G401 (cell line): ENCODE measurements at places on chromosomes 3 and 15.

- DNase-seq = no peak
These were observed 5.8 kb downstream of the B2M start for GRCh38 chr15:44716983-44717602.

- DNase-seq = no peak
These were observed 3.0 kb downstream of the ZSCAN2 start for GRCh38 chr15:84603630-84604379.

GRCh38 chr3:183100376-183100775 lies 1.1 kb upstream of the MCCC1 start:
- DNase-seq = peak; percentile 3

- no peak for DNase-seq
These were observed 708 bp downstream of the ESYT3 start for GRCh38 chr3:138434875-138435772.

GRCh38 chr15:90671216-90671615 lies 45.9 kb upstream of the BLM start:
- DNase-seq = no peak

GRCh38 chr15:52462806-52463360 lies 65.8 kb downstream of the MYO5A start:
- no peak for DNase-seq

GRCh38 chr3:166123088-166123487 lies 285.9 kb upstream of the BCHE start:
- no peak for DNase-seq

DNA sequence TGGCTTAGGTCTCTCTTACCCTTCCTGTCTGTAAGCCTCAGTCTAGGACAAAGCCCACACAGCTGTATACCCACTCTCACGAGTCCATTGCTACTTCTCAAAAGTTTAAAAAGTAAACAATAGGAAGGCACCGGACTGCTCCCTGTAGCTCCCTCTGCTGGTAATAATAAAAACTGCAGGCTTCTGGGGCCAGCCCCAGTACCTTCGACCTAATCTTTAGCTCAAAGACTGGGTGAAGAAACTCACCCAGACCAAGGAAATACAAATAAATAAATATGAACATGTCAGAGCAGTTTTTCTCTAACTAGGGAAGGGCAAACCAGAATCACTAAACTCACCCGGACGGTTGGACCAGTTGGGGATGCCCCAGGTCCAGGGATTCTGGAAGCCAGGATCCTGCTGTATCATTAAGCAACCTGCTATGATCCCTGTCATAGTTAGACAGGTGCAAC lies 5.0 kb downstream of the FAM219B start:
- DNase-seq = peak; percentile 61

DNA sequence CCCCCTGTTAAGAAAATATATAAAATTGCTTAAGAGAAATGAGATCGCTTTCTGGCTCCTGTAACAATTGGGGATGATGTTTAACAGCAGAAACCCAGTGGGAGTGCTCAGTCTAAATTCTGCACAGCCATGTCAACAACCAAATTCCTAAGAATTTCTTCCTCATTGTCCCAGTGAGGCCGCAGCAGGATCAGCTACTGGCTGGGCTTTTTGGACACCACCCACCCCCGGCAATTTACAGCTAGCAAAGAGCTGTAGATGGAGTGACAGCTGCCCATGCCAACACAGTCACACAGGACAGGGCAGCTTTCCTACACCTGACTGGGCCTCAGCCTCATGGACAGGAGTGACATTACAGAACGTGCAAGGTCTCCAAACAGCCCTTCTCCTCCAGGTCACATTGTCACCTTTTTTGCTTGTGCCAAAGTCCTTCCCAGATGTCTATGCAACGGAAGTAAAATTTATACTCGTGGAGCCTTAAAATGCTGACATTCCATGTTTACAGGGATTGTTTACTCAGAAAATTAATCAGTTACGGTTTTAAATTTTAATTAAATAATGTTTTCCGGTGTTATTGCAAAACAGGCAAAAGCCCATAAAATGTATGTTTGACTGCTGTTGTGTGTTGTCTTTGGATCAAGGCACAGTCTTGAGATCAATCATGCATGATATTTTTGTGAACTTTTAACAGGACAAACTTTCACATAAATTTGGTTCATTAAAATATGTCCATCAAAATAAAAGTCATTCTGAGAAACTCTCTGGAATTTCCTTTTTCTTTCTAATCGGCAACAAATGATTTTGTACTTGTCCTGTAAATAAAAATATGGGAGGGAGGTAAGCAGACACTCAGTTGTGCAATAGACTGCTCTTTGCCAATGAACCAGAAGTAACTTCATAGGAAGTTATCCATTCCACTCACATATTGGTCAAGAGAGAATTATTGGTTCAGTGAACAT lies 943.2 kb downstream of the MCTP2 start:
- DNase-seq = no peak

DNA sequence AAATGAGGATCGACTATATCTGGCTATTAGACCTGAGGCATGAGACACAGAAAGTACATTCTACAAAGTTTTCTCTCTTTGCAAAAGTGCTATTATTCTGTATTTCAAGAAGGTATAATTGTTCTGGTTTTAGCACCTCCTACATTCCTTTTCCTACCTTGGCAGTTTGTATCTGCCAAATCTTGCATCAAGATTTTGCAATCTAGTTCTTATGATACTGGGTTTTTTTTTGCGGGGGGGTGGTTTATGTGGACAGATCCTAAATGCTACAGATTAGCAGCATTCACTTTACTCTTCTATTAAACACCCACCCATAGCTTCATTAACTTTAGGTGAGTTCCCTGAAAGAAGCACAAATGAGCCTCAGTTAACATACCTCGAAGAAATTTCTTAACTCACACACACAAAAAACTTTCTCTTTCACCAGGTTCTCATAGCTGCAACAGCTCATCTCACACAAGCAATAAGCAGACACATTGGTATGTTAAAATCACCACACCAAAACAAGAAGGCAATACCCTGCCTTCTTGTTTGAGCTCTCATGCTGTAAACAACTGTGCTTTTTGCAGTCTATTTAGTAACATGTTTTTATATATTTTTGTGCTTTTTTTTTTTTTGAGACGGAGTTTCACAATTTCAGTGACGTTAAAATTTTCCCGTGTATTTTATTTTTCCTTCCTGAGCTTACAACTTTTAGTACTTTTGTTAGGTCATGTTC lies 73.0 kb upstream of the VGLL4 start:
- DNase-seq = no peak

DNA sequence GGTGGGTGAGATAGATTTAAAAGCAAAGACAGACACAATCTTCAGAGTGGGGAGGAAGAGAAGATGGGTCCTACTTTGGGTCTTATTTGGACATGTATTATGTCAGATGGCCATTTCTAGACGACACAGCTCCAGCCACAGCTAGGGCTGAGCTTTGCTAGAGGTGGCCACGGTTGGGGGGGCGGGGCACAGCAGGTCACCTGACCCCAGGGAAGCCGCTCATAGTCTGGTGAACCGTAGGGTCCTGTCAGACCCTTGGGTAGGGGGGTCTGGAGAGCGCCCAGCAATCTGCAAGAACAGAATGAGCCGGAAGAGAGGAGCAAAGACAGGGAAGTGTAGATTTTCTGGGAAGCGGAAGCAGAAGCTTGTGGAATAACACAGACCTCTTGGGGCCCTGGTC lies 6.6 kb downstream of the EPB42 start:
- DNase-seq = no peak

DNA sequence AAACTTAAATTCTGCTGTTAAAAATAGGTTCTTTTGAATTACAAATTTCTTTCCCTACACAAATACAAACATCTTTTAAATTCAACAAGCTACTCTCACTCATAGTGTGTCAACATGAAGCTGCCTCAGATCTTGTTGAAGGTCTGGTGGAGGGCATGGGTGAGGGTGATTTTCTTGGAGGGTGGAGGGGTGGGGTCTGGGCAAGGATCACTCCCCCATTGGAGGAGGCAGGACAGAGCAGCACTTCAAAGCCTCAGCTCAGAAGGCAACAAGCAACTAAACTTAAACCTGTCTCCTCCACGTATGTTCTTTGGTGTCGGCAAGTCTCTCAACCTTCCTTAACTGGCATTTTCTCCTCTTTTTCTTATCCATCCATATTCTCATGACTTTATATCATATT lies 730.9 kb downstream of the NR2F2 start:
- no peak for DNase-seq

DNA sequence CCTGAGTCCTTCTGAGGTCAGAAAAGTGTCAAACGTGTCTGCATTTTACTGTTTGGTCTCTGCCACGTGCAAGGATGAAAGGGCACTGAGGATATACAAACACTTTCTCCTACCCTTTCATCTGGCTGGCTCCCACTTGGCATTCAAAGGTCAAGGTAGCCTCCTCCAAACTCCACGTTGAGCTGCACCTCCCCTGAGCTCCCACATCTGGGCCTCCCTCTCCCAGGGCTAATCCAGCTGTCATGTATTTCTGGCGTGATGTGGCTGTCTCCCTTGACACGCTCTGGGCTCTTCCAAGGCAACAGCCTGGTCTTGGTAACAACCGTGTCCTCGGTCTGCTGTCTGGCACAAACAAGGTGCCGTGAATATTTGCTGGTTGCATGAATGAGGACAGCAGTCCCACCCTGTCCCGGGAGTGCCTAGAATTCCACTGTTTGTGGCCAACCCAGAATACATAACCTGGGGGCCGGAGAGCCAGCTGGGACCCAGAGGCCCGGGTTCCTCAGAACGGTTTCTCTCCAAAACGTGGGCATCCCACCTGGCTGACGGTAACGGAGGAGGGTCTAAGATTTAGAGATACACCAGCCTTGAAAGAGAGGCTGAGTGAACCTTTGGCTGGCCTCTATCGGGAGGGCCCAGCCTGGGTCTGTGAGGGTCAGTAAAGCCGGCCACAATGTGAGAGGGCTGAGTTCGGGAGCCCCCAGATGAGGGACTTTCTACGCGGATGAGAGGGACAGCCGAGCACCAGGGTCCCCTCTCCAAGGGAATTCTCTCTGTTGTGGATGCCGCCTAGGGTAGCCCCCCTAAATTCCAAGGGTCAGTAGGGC lies 767 bp downstream of the GLT8D1 start:
- peak; percentile 29 for DNase-seq

GRCh38 chr15:26372706-26373105 lies 400.2 kb downstream of the GABRB3 start:
- no peak for DNase-seq

DNA sequence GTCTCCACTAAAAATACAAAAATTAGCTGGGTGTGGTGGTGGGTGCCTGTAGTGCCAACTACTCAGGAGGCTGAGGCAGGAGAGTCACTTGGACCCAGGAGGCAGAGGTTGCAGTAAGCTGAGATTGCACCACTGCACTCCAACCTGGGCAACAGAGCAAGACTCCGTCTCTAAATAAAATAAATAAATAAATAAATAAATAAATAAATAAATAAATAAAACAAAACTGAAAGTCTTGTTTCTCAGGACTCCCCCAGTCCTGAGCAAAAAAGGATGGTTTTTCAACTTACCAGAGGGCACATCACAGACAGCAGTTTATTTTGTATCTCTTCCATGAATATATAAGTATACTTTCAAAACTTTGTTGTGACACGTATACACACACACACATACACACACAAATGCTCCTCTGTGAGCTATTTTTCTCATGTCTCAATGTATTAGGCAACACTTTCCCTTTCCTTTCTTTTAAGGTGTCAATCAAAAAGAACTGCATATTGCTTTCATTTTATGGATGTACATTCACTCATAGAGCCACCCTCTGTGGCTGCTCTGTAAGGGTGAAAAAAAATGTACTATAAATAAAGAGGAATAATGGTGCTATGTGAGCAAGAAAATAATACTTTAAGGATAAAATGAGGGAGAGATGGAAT lies 54.8 kb upstream of the MITF start:
- no peak for DNase-seq

- DNase-seq = no peak
These were observed 287.6 kb upstream of the STT3B start for GRCh38 chr3:31244929-31245817.

DNA sequence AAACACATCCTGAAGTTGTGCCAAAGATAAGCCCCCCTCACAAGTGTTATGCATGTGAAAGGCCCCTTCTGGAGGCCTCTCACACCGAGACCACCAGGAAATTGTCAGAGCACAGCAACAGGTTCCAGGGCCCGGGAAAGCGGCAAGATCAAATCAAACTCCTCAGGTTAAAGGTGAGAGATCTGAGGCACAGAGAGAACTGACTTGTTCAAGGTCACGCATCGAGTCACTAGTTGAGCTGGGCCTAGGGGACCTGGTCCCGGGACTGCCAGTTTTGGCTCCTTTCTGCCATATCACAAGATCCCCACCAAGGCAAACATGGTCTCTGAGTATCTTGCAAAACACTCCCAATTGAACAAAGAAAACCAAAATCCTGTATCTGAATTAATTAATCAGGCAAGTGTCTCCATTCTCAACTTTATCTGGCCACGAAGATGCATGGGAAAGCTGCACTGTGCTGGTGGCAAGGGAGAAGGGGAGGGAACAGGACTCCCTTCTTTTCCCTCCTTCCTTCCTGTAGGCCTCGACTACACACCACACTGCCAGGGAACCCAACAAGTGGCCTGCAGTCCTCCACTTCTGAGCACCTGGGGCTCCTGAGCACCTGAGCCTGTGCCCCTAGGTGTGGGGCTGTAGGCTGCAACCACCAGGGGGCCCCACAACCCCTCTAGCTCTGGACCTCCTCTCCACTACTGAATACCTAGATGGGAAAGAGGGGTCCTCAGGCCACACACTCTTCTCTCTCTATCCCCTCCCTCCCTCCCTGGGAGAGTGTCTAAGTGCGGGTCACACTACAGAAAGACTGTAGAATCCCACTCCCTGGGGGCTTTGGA lies 37.3 kb downstream of the ANP32A start:
- DNase-seq = no peak

DNA sequence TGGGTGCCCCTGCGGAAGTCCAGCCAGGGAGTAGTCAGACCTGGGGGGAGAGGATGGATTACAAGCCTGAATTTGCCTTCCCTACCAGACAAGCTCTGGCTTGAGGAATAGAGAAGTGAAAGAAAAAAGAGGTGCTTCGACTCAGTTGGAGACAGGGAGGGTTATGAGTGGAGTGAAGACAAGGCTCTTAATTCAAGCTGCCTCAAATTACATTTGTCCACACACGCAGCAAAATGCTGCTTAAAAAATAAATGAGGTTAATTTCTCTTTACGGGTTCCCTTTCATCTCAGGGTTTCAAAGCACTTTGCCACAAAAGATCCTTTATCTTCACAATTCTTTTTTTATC lies 49.0 kb upstream of the SLC4A7 start:
- DNase-seq = no peak

- DNase-seq = no peak
These were observed 41.6 kb upstream of the ROPN1 start for GRCh38 chr3:124033360-124034015.

- DNase-seq = no peak
These were observed 14.9 kb downstream of the NME9 start for GRCh38 chr3:138314751-138315150.

GRCh38 chr15:85618956-85619491 lies 175.7 kb downstream of the KLHL25 start:
- DNase-seq = peak; percentile 6

- no peak for DNase-seq
These were observed 804.2 kb upstream of the NECTIN3 start for GRCh38 chr3:110267304-110267845.

DNA sequence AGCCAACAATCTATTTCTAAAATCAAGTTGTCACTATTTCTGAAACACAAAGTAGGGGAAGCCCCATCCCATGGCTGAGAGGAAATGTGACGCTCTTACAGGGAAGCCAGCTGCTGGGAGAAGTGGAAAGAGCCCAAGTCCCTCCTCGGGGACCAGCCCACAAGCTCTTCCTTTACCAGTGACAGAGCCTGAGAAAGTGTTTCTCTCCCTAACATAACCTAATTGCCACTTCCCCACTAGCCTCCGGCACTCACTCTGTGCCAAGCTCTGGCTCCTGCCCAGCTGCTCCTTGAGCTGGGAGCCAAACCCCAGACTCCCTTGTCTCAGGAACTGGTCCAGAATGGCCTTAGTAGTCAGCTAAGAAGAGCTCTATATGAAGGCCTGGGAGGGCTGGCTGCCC lies 42.9 kb downstream of the TNFAIP8L3 start:
- DNase-seq = peak; percentile 48
